ENCODE measurements at places on chromosomes 7 and 10.
A peak's percentile ranks its signal among the peaks of the same experiment; 100 is the strongest.

- DNase-seq: no peak
These were observed 71.2 kb downstream of the GRID1 start for GRCh38 chr10:86295351-86295750.

DNA sequence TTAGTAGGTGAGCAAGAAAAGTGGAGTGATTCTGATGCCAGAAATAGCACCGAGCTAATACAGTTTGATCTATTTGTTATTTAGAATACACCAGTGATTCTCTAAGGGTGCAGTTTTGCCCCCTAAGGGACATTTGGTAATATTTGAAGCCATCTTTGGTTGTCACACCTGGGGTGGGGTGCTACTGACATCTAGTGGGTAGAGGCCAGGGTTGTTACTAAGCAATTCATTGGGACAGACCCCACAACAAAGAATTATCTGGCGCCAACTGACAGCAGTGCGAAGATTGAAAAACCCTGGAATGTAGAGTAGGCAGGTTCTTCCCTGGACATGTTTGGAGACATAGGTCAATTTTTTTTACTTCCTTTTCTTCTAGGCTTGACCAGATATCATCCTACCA, 14.6 kb downstream of the PALS2 start:
- DNase-seq: peak; percentile 61

DNA sequence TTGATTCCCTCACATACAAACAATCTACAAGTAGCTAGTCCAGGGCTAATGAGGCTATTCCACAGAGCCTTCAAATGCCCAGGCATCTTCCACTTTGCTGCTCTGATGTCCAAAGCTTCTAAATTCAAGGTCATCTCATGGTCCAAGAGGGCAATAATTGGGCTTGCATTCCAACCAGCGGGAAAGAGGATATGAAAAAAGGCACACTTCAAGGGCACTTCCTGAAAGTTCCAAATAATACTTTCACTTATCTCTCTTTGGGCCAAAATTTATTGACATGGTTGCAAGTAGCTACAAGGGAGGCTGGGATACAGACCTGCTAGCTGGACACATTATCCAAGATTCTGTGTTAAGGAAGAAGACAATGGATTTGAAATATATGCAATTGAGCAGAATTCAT, 25.2 kb upstream of the APBB1IP start:
- no peak for DNase-seq

DNA sequence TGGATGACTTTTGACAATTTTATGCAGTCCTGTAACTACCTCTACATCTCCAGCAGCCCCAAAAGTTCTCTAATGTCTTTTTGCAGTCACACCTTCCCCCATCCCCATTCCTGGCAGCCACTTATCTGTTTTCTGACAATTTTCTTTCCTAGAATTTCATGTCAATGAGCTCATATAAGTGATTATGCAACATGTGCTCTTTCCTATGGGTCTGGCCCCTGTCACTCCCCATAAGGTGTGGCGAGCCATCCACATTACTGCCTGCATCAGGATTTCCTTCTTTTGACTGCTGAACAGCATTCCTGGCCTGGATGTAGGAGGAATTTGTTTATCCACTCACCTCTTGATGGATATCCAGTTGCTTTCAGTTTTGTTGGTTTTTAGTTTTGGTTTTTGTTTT, 146.7 kb upstream of the MGMT start:
- DNase-seq: no peak

- no peak for DNase-seq
These were observed 52.3 kb upstream of the PRR15 start for GRCh38 chr7:29511337-29511736.

DNA sequence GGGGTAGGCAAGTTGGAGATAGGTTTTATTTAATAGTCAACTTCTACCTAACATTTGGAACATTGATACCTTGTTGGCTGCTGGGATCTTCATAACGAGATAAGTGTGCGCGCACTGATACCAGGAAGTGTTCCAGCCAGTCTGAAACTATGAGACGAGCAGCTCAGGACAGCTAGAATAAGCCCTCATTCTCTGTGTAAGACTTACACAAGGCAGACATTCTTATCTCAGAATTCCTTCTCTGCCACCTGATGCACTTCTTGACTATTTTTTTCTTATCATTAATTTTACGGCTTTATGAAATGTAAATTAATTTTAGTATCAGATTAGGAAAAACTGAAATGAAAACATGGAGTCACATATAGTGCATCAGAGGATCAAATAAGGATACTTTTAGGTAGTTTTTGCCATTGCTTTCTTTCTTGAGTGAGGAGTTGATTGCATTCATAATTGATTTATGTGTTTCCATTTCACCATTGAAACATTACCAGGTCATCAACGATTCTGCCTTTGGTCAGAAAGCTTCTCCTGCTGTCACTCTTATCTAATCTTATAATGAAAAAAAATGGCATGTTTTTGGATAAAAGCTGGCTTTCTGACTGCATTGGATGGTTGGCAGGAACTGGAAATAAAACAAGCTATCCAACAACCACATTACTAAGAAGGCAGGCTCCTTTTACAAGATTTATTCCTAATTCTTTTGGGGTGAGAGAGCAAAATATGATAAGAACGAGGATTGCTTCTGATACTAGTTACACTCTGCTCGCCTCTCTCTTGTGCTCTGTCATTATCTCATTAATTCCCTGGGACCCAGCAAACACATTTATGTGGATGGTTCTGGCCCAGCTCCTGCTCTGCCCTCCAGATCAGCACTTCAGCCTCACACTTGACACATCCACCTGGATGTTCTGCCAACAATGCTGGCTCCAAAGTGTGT, 40.4 kb upstream of the ABCB5 start:
- DNase-seq: no peak

GRCh38 chr7:138568655-138569054, 108.6 kb downstream of the TRIM24 start:
- DNase-seq: no peak

- no peak for DNase-seq
These were observed 137.8 kb upstream of the CNTNAP2 start for GRCh38 chr7:145978769-145979168.

GRCh38 chr10:67705921-67706320, 9.9 kb upstream of the CTNNA3 start:
- no peak for DNase-seq

DNA sequence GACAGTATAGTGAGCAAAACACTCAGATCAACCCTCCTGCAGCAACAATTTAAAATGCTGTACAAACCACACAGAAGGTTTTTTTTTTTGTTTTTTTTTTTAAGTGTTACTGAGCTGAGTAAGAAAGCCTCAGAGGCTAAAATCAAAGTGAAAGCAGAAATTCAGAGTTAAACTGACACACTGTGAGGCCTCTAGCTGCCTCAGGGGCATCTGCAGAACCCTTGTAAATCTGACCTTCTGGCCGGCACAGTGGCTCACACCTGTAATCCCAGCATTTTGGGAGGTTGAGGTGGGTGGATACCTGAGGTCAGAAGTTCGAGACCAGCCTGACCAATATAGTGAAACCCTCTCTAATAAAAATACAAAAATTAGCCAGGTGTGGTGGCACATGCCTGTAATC, 7.4 kb upstream of the GNA12 start:
- peak; percentile 19 for DNase-seq

DNA sequence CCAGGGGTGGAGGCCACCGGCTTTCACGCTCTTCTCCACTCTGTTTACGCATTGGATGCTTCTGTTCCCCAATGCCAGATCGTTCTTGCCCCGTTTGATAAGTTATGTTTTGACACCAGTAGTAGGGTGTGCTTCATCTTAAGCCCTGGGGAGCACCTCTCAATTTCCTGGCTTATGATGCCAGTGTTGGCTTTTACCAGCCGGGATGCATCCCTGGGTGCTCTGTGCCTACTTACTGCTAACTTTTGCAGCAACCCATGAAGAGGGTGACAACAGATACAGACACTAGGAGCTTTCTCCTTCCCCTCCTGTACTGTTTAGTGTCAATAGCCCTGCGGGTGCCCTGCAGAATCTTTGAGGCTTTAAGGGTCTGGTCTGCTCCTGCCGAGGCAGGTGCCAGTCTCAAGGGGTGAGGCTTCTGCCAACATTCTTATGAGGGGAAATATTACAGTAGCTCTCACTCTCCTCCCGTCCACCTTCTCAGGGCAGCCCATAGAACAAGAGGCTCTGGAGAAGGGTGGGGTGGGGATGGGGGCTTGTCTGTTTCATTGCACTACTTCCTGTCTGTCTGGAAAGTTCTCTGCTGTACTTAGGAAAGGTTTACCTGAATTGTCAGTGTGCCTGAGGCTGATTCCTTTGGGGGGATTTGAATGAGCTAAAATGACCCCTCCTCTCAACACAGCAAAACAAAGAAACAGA, 23.3 kb downstream of the ADCY1 start:
- no peak for DNase-seq

DNA sequence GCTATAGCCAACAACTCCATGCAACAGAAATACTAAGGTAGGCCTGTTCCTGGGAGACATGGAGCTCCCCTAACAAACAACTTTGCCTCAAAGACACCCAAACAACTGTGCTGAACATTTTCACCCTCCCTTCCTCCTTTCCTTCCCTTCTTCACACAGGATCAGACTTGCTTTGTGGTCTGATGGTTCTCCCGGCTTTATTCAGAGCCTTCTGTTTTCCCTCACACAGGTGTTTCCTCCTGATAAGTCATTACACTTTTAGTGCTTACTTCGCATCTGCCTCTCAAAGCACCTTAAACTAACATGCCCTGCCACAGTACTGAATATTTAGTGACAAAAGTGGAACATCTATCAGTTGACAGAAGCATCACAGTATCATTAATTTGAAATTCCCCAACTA, 56.3 kb upstream of the YAE1 start:
- DNase-seq: peak; percentile 7

DNA sequence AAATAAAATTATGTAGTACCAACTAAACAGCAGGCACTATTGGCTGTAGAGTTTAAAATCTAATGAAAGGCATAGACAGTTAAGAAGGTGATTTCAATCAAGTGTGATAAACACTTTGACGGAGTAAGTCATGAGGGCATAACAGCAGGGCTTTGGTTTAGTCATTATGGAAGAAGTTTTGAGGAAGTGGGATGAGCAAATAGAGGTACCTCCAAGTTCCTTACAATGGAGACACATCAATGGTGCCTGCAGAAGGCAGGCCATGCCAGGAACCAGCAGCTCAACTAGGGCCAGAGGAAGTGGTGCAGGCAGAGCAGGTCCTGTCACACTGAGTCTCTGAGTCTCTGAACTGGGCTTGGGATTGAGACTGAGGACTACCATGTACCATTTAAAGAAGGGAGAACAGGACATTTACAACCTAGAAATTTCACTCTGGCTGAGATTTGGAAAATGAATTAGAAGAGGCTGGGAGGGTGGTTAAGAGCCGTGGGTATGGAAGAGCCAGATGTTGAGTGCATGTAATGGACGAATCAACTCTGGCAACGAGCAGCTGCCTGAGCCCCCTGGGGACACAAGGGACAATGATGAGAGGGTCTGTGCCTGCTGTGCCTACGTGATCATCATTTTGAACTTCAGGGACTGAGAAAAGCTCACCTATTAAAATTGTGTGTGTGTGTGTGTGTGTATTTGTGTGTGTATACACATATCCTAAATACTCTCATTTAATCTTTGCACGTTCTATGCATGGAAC, 208.7 kb upstream of the POM121L12 start:
- DNase-seq: no peak

Data from OCI-M1 (cell line).